ENCODE measurements at places on chromosomes 5 and 9. TPM values are rescaled to one million over a fixed set of nuclear protein-coding genes. Genes with fewer than 3 reads are reported as not detected.
A peak's percentile ranks its signal among the peaks of the same experiment; 100 is the strongest.

GRCh38 chr9:103942200-103942599 lies 151.9 kb upstream of the SMC2 start:
- no peak for DNase-seq

DNA sequence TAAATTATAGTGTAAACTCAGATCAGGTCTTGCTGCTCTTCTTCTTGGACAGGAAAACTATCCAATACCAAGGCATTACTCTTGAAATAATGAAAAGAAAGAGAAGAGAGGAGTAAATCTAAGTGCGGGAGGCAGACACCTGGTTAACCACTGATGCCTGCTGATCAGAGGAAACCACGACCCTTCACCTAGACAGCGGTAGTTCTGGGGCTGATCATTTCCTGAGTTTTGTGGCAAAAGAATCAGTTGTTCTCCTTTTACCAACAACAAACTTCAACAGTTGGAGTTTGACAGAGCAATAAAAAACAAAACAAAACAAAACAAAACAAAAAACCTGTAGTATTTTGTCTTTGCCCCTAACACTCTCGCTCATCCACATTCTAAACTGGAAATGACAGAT lies 3.0 kb downstream of the RLN1 start:
- DNase-seq = no peak

GRCh38 chr9:83266666-83267496 lies 203.9 kb upstream of the RASEF start:
- peak; percentile 37 for DNase-seq

GRCh38 chr9:38263532-38263931 lies 129.0 kb upstream of the ALDH1B1 start:
- DNase-seq = peak; percentile 74

DNA sequence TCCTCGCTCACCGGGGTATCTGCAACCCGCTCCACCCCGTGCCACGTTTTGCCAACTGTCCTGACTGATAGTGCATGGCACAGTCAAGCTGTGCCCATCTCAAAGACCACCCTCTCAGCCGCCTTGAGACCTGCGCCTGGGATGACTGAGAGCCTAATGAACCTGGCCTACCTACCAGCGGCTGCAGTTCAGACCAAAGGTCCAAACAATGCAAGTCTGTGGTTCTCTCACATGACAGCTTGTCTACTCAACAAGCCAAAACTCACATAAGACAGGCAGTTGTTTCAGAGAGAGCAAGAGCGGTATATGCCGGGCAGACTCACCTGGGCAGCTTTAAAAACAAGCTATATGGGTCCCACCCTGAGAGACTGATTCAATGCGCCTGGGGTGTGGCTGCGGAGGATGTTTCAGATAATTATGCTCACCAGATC lies 70.5 kb downstream of the EPB41L4B start:
- no peak for DNase-seq

DNA sequence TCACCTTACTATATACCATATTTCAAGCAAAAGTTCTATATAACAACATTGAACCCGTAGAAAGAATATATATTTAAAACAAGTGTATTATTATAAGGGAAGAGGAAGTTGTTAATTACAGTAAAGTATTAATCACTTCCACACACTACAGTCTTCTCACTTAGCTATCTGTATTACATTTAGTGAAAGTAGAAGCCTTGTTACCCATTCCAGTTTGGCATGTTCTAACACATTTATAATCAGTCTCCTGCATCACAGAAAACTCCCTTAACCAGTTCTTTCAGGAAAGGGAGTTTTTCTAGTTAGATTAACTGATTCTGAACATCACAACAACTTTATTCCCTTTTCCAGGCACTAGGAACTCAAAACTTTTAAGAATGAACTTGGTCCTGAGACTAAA lies 6.9 kb downstream of the RAB14 start:
- no peak for DNase-seq

- no peak for DNase-seq
Observed at GRCh38 chr9:5529683-5530221, 19.4 kb downstream of the PDCD1LG2 start.

GRCh38 chr5:7904170-7904569 lies 35.2 kb downstream of the MTRR start:
- no peak for DNase-seq

Gene HAPLN1
- 14.3 TPM for total RNA-seq

Gene SLC4A9
- not detected for total RNA-seq

Gene SLC46A2
- total RNA-seq = not detected
